ENCODE measurements at places on chromosomes 16 and 17.

DNA sequence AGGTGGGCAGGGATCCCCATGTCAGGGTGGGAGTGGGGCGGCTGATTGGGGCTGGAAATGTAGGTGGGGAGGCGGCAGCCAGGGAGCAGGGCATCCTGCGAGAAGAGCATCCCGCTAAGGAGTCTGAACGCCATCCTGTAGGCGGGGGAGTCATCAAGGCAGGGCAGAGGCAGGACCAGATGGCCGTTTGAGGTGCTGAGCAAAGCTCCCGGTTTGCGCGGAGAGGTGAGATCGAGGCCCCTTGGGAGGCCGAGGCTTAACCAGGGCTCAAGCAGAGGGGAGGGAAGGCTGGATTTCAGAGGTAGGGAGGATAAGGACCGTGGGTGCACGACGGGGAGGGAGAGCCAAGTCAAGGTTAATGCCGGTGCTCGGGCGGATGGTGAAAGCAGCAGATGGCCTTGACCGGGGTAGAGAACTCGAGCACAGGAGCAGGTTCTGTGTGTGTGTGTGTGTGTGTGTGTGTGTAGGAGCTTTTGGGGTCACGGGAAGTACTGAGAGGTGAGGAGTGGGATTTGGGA lies 472 bp upstream of the NME2 start:
- DNase-seq = no peak

DNA sequence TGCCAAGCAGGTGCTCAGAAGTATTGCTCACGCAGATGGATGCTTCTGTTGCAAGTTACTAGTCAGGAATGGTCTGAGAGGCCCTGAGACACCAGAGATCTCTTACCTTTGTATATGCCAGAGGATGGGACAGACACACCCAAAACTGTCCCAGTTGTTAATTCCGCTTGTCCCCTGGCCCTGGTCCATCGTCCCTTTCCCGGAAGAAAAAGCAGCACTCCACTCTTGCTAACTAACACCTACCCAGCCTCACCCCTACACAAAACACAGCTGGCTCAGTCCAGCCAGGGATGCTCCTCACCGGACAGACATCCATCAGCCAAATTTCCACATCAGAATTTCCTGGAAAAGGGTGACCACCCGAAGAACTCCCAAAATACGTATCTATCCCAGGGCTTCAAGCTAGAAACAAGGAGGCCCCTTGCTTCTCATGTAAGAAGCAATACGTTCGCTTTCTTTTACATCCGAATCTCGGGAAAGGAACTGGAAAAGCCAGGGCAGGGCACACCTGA lies 2.0 kb downstream of the GAS7 start:
- no peak for DNase-seq

- peak; percentile 14 for DNase-seq
Measured at GRCh38 chr16:15919331-15919730, 30.1 kb upstream of the ABCC1 start.

DNA sequence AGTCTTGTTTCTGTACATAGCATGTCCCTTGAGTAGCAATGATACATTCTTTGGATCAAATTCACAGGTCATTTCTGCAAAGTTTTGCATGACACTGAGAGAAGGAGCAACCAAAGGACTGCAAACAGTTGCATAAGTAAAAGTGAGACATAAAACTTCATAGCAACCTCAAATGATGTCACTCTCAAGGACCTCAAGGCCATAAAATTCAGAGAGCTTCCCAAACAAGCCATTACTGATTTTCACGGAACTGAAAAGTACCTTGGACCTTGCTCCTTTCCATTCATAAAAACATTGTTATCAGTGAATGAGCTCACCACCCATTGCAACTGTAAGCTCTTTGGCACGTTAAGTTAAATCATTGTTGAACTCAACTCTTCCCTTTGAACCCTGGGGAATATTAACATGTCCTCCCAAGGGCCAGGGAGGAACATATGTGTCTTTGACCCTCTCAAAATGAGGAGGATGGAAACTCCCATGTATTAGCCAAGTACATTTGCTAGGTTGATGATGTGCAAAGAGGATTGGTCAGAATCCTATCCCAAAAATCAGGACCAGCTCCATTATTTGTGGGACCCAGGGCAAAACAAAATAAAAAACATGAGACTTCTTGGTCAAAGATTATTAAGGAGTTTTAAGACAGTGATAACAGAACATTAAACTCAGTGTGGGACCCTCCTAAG lies 275.0 kb upstream of the DYNLRB2 start:
- DNase-seq = no peak

DNA sequence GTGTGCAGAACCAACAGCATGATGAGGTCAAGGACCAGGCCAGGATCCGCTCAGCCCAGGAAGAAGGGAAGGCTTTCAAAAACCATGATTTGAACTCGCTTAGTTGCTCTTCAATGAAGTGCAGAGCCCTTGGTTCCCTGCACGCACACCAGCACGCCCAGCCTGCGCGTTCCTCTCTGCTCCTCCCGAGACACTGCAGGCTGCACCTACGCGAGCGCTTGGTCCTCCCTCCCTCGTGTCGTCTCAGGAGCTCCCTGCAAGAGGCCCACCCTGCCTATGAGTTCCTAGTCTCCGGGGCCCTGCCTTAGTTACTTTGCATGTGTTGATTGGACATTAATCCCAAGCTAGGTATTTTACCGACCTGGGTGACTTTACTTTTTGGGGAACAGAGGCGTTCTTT lies 132.9 kb upstream of the TNRC6C start:
- DNase-seq = no peak

DNA sequence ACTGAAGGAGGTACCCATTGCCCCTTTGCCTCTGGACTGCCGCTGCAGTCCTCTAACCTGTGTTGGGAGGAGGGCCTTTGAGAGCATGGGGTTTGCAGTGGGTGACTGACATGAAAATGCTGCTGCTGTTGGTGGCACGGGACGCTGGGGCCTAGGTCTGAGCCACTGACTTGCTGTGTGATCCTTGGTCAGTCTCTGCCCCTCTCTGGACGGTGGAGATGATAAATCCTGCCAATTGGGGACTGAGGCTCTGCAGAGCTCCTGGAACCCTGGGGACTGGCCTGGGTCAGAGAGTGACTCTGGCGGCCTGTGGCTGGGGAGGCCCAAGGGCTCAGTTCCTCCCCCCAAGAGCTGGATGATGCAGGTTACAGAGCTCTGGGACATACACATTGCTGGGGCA lies 6.1 kb upstream of the PYDC1 start:
- DNase-seq = no peak

DNA sequence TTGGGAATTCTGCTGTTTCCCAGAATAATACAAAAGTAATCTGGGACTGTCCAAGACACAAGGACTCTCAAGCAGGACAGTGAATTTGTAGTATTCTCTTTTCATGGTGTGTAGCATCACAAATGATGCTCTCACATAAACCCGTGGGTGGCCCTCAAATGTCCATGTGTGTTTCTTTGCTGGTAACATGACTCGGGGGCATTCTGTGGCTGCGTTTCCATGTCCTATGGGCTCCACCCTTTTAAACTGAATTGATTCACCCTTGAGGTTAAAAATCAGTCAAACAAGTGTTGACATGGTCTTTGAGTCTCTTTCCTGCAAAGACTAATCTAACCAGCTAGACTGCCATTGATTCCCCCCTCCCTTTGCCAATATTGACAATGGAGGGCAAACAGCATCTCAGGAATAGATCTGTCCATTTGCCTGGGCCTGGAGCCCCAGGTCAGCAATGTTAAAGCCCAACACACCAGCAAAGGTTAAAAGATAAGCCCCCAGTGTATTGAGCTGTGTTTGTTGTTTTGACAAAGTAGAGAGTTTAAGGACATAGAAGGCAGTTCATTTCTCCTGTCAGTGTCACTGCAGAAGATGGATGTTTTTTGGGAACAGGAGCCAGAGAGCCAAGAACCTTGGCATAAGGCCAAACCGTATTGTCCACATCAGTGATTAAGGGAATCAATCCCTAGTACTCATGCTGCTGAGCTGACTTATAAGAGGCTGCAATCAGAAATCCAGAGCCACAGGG lies 117.1 kb upstream of the COX10 start:
- no peak for DNase-seq

DNA sequence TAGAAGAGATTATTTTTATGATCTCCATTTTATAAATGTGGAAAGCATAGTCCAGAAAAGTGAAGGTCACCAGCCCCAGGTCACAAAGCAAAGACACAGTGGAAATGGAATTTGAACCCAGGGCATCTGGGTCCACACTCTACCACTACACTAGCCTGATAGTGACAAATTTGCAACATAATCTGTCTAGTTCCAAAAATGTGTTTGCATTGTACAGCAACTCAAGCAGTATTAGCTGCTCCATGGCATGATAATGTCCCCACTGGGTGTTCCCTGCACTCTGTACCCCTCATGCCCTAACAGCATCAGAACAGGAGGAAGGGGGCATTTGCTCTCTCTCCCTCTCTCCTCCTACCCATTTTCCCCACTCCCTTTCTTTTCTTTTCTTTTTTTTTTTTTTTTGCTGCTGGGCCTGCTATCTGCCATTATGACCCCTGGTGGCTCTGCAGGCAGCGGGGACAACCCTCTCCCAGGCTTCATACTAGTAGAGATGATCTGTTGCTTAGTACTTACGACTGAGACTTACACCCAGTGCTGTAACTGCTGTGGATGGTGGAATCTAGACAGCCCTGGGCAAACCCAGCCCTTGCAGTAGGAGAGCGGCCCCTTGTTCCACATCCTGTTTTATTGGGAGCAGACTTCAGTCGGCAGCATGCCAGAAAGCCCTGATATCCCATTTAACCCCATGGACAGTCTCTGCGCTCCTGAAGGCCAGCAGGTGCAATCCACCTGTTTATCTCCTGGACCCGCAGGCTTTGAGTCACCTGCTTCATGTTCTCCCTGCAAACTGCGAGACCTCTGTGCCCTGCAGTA lies 306.3 kb downstream of the SOX9 start:
- no peak for DNase-seq

GRCh38 chr17:6347776-6348175 lies 87.1 kb downstream of the AIPL1 start:
- no peak for DNase-seq

DNA sequence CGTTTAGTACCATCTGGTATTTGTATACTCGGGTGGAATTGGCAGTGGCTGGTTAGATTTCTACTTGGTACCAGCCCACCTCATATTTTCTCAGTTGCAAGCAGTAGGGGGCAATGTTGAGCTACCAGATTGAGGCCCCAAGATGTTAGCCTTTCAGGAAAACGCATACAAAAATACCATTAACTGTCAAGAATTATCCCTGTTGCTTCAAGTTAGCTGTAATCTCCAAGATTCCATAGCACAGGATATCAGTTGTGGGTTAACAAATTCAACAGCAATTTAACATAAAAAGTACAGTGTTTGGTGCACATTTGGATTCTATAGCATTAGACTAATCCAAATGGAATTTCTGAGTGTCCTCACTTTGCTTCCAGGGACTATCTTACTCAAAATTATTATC lies 188.2 kb downstream of the FTO start:
- DNase-seq = peak; percentile 88

DNA sequence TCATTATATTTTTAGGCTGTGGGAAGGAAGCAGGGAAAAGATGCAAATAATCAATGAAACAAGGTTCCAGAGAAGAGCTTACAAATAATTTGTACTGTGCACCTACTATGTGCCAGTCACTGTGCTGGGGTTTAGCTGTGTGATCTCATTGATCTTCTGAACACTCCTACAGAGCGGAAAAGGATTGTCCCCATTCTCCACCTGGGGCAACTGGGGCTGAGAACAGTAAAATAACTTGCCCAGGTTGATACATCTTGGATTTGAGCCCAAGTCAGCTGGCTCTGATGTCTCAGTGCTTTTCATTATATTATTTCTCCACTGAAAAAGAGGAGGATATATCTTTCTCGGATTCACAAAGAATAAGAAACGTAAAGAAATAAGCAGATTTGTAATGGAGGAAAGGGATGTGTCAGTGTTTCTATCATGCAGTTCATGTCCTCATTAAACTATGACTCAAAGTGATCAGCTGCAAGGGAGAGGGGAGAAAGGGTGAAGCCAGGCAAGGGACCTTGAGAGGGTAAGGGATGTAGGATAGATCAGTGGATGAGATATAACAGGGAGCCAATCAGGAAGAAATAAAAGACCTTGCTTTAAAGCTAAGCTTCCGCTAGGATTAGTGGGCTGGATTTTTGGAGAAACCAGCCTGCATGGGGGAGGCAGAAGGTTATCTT lies 143.6 kb upstream of the NOL11 start:
- DNase-seq = no peak

- DNase-seq = peak; percentile 98
Measured at GRCh38 chr16:49643429-49644144, 212.3 kb downstream of the ZNF423 start.

- peak; percentile 76 for DNase-seq
Measured at GRCh38 chr17:2233441-2233947, 70.1 kb downstream of the SMG6 start.

- no peak for DNase-seq
Measured at GRCh38 chr16:88471575-88471974, 18.5 kb downstream of the ZFPM1 start.

GRCh38 chr17:55210292-55210691 lies 54.5 kb upstream of the HLF start:
- DNase-seq = no peak

GRCh38 chr17:66220079-66220835 lies 9.0 kb downstream of the APOH start:
- no peak for DNase-seq

GRCh38 chr17:14747603-14747950 lies 446.7 kb downstream of the HS3ST3B1 start:
- peak; percentile 63 for DNase-seq

GRCh38 chr16:76193906-76194615 lies 83.1 kb upstream of the CNTNAP4 start:
- no peak for DNase-seq

GRCh38 chr16:10992797-10993196 lies 48.4 kb downstream of the CLEC16A start:
- peak; percentile 80 for DNase-seq

GRCh38 chr16:89823087-89823823 lies 5.0 kb upstream of the SPIRE2 start:
- no peak for DNase-seq

DNA sequence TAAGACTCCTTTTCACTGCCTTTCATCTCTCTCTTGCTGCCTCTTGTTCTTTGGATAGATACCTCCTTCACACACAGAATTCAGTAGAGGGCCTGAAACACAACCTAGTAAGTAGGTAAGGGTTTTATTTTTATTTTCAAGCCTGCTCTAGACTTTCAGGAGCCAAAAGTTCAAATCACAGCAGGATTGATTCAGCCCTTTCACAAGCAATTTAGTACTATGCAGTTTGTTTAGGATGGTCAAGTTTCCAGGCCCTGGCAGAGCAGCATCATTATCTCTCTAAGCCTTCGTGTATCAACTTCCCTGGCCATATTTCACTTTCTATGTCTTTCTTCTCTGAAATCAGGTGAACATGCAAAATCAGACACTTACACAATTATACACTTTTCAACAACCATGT lies 148.8 kb upstream of the CORO6 start:
- DNase-seq = no peak

DNA sequence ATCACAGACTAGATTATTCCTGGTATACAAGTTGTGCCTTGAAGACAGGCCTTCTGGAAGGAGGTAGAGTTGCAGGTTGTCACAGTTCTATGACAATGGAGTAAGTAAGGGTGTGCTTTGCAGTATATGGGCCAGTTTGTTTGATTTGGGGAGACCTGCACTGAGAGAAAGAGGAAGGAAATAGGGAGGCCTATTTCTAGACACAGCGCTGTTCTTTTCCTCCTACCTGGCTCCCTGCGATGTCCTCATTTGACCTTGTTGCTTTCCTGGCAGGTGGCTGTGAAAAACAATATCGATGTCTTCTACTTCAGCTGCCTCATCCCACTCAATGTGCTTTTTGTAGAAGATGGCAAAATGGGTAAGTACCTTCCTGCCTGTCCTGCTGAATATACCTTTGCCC lies 22.5 kb upstream of the RASL10B start:
- DNase-seq = no peak

- no peak for DNase-seq
Measured at GRCh38 chr16:78094166-78094565, 5.3 kb upstream of the WWOX start.

GRCh38 chr17:77316191-77316641 lies 175.4 kb downstream of the SEC14L1 start:
- peak; percentile 39 for DNase-seq

Data from fibroblast of skin of scalp (primary cell).